ENCODE measurements at places on chromosomes 5 and 9.
A peak's percentile ranks its signal among the peaks of the same experiment; 100 is the strongest.

DNA sequence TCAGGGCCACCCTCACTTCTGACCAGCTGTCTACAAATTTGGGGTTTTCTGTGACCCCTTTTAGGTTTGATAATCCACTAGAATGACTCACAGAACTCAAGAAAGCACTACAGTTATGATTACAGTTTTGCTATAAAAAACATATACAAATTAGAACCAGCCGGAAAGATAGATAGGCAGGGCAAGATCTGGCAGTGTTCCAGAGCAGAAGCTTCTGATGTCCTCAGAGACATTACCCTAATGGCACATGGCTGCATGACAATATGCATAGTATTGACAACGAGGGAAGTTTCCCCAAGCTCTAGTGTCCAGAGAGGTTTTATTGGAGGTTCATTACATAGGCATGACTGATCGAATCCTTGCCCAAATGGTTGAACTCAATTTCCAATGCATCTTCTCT is 158.1 kb downstream of the RAB3C start:
- no peak for DNase-seq

DNA sequence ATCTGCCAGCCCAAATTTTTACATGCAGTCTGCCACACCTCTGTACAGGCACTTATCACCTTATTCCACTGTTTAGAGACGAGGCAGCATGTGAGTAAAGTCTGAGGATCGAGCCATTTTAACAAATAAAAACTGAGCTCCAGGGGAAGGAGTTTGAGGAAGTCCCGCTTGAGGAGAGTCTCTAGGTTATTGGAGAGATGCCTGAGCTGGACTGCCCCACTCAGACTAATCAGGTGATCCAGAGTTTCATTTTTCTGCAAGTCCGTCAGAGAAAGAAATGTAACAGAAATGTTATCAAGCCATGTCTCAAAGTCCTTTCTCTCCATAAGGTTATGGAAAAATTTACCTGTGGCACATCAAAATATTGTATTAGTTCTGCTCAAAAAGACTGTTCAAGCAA is 5.3 kb downstream of the FBXW2 start:
- no peak for DNase-seq

- no peak for DNase-seq
These were observed 12.5 kb downstream of the ZNF366 start for GRCh38 chr5:72494623-72495124.

DNA sequence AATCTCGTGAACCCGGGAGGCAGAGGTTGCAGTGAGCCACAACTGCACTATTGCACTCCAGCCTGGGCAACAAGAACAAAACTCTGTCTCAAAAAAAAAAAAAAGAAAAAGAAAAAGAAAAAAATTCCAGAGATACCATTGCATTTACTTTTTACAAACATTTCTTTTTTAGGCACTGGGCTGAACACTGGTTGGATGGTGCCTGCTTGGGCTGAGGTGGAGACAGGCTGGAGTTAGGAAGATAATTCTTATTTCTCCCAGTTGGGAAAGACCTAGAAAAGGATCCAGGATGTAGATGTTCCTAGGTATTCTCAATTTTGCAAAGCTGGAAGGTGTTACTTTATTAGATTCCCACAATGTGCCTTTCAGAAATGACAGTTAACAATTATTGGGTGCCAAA is 49.9 kb upstream of the JMY start:
- no peak for DNase-seq

- no peak for DNase-seq
These were observed 97.9 kb upstream of the MAP3K1 start for GRCh38 chr5:56717253-56717987.

DNA sequence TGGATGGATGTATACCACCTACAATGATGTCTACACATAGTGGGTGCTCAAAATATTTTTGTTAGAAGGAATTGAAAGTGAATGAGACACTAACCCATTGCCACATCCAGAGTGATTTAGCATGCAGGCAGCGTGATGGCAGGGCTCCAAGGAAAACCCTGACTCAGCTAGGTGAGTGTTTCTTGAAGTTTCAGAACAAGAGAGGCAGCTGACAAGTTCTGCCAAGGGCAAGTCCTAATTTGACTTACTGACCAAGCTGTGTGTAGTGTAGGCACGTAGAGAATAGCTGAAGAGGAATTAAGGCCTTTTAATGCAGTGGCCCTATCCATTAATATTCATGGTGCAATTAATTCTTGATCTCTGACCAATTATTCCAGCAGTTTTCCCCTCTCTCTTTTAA is 107.8 kb upstream of the ATP10B start:
- DNase-seq, result no peak

- no peak for DNase-seq
These were observed 507 bp upstream of the GPSM1 start for GRCh38 chr9:136326761-136327303.

GRCh38 chr9:114678795-114679194 is 3.2 kb downstream of the TEX48 start:
- no peak for DNase-seq

GRCh38 chr5:5317976-5318375 is 104.5 kb upstream of the ICE1 start:
- DNase-seq, result no peak

DNA sequence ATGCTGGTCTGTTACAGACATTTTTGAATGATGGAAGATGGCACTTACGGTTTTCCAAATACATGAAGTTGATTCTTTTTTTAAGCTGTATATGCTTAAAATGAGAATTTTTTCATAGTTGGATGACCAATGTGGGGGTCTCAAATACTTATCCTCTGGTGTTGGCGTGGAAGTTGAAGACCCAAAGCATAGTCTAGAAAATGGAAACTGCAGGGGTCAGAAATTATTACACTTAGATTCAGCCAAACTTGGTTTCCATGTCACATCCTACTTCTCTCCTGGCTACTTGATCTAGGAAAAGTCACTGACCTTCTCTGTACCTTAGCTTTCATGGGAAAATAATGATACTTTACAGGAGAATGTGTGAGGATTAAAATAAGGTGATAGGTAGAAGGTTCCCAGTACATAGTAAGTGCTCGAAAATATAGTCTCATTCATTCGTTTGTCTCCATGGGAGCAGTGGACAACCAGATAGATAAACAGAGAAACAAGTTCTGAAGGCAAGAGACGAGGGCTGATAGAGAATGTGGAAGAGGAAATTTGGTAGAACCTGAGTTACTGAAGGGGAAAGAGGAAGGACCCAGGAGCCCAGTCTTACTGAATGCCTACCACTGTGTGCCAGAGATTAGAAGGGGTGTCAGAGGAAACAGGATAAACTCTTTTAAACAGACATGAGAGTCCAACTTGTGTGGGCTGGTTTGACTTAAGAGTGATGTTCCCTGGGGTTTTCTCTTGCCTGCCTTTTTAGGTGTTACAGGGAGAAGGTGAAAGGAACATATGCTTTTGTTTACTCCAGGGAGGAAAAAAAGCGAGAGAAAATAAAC is 560.3 kb upstream of the KLF4 start:
- DNase-seq, result no peak

DNA sequence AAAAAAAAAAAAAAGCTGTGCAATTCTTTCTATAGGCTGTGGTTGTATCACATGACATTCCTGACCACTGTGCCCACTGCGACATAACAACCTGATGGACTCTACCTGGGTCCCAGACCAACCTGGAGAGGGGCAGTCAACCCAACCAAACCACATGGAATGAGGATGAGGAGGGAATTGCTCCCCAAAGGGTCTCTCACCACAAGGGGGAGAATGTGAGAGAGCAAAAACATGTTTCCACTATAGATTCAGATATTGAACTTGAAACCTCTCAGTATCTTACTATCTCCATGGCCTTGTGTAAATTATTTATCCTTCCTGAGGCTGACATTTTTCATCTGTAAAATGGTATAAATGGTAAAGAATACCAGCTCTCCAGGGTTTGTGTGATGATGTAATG is 66.9 kb upstream of the SV2C start:
- DNase-seq, result no peak

GRCh38 chr5:12323637-12324229 is 419.5 kb upstream of the CTNND2 start:
- no peak for DNase-seq

GRCh38 chr5:20536813-20537212 is 548.8 kb upstream of the CDH18 start:
- no peak for DNase-seq

DNA sequence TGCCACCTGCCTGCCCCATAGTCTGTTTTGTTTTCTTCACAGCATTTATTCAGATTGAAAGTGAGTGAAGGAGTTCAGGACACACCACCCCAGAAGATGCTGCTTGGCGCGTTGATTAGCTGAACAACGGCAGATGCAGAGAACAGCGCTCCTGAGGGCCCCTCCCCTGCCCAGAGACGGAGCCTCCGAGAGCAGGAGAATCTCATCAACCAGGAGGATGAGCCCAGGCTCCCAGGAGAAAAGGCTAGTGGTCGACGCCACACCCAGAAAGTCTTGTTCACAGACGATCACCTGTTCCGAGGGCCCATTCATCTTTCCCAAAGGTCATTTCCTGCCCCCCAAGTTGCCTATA is 180.4 kb upstream of the PPP1R26 start:
- DNase-seq, result no peak

DNA sequence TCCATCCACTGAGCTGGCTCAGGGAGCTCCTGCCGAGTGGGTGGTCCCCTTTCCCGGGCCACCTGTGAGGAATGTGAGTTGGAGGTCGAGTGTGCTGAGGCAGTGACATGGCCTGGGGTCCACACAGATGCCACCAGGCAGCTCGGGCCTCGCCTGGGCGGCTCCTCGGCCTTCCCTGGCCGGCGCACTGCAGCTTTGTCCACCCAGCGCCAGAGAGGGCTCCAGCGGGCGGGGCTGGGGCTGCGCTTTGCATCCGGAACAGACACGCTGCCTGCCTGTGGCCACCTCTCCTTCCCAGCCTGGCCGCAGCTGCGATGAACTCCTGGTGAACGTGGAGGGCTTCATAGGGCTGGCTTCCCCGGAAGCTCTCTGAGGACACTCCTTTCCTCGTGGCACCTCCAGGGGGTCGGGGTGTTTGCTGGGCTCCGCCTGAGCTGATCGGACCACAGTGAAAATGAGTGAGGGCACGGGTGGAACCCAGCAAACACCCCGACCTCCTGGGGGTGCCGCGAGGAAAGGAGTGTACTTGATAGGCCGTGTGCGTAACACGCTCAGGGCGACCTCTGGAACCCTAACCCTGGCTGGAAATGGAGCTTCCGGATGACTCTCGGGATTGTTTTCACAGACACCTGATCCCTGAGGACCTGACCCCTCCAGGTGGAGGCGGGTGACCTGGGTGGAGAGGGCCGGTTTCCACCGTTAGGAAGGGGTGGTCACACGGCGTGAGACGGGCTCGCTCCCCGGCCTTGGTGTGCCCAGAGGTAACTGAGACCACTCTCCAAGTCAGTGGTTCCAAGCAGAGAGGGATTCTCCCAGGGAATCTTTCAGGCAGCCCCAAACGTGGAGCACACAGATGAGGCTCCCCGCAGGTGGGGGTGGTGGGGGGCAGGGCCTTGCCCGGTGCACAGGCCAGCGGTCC is 31.8 kb upstream of the RXRA start:
- no peak for DNase-seq

GRCh38 chr5:35237580-35238376 is 7.5 kb upstream of the PRLR start:
- no peak for DNase-seq

- DNase-seq, result no peak
These were observed 1148.4 kb downstream of the EFNA5 start for GRCh38 chr5:106522296-106522695.

DNA sequence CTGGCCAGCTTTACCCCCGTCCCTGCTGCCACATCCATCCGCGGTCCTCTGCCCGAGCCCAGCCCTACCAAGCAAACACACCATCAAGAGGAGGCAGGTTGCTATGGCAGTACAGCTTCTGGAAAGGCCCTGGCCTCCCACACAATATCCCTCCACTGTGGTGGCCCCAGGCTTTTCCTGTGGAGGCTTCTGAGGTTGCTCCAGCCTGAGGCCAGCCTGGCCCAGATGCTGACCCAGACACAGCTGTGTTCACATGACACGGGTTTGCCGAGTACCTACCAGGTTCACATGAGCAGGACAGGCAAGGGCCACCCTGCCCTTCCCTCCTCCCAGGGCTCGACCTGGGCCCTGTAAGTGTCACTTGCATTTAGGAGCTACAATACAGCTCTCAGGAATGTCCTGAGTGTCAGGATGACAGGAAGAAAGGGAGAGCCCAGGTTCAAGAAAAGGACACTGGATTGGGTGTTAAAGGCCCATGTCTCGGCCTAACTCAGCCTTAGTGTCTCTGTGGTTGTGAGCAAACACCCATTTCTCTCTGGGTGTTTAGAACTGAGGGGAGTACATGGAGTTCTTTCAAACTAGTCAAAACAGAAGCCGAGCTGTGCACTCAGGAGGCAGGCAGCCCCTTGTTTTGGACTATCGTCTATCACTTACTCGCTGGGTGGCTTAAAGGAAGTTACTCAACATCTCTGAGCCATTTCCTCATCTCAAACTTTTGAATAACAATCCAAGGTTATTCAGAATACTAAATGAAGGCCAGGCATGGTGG is 40.2 kb downstream of the NAIF1 start:
- peak; percentile 58 for DNase-seq

- DNase-seq, result no peak
These were observed 86.0 kb downstream of the GCNT4 start for GRCh38 chr5:74966141-74967026.

GRCh38 chr5:155605920-155606319 is 592.4 kb downstream of the KIF4B start:
- DNase-seq, result no peak

DNA sequence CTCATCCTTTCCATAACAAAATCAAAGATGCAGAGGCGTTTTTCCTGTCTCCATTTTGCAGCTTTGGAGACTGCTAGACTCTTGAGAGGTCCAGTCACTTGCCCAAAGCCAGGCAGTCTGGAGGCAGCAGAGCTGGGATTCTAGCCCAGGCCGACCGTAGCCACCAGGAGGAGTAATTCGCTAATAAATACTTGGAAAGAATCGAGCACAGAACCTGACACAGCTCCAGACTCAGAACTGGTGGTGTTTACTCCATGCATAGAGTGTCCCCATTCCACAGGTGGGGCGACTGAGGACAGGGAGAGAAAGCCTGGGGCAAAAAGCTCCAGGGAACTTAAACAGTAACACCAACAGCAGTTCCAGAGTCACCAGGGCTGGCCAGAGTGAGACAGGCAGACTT is 10.7 kb upstream of the CERCAM start:
- DNase-seq, result no peak

DNA sequence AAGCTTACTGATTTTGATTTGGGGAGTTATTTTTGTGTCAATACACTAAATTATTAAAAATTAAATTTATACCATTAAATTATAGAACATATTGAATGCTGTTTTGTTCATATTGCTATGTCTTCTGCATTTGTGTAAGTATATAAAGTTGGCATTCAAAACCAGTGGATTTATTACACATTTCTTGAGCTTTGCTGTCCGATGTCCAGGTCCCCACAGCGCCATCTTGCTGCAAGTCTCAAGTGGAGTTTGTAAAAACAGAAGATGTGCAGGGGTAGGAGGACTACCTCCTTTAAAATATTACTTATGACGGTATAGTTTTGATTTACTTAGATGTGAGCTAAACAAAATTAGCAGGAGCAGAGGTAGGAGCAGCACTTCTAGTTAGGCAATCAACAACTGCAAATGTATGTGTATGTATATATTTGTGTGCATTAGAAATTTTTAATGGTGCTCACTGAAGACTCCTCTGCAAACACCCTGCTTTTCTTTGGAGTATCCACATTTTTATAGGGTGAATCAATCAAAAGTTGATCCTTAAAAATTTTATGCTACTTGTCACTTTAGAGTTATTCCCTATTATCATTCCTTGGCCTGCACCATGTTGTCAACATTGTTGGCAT is 37.4 kb downstream of the CPEB4 start:
- DNase-seq, result peak; percentile 40
